ENCODE measurements at places on chromosomes 1 and 21.
A peak's percentile ranks its signal among the peaks of the same experiment; 100 is the strongest.

DNA sequence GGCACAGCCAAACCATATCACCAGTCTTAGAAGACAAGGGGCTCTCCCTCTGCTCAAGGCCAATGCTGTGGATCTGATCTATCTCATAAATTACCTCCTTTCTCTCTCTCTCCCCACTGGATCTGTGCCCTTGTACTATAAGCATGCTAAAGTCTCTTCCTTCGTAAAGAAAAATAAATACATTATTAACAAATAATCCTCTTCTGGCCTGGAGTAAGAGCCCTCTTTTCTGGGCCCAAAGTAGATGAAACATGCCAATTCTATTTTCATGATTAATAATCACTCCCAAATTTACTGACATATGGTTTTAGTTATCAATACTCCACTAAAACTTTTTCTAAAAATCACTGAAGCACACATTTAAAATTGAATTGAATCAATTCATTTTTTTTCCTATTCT is 889.7 kb downstream of the ADGRL2 start:
- no peak for DNase-seq

DNA sequence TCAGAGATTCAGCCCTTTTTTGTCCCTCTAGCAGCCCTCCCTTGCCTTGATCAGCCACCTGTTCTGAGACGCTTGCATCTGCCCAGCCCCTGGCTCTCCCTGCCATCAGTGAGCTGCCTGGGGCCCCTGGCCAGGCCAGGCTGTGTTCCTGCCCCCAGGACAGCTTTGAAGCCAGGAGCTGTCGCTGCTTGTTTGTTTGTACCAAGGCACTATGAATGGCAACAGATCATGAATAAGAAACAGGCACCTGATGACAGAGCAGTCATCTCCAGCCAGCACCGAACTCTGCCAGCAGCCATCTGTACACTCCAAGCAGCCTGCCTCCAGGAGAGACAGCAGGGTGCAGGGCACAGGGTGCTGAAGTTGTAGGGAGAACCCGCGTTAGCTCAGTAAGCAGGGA is 8.1 kb upstream of the VWA5B1 start:
- DNase-seq, result peak; percentile 45

GRCh38 chr1:167794043-167794442 is 72.3 kb downstream of the MPZL1 start:
- DNase-seq, result no peak

DNA sequence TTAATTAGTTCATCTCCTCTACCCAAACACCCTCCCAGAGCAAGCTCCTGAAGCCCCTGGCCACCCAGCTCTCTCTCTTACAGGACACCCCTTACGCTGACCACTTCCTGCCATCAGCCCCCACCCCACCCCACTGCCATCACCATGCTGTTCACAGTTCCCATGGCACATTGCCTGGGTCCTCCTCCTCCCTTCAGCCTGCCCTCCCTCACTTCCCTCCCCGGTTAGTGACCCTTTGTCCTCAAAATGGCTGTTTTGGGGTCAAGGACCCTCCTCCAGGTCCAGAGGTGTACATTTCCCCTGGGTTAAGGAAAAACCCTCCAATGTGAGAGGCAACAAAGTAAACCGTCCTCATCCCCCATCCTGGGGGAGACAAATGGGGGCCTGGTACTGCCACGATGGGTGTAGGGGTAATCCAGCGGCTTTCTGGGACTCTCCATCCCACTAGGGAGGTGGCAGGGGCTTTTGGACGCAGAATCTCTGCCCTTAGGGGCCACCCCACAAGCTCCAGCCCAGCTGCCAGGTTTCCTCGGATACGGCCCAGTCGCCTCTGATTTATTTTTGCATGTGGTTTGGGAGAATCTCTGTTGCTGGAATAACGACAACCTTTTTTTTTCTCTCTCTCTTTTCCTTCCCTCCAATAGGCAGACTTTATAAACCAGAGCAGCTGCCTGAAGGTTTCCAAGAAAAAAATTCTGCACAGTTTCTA is 8.5 kb downstream of the CAMK2N1 start:
- no peak for DNase-seq

GRCh38 chr1:1721201-1721600 is 3.0 kb downstream of the CDK11A start:
- DNase-seq, result no peak

DNA sequence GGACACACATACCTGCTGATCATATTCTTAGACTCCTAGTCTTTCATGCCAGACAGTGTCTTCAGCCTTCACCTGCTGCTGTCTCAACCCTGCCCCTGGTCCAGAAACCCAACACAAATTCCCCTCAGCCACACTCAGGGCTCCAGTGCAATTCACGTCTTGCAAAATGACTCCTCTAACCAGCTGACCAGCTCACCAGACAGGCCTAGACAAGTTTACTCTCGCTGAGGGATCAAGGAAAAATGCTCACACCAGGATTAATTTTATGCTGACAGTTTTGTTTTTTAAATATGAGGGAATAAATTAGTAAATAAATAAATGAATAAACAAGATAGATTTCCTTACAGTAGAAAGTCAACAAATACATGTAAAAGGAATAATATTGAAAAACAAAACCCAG is 28.5 kb downstream of the CCDC185 start:
- DNase-seq, result no peak

GRCh38 chr21:38999161-38999560 is 184.1 kb downstream of the PSMG1 start:
- no peak for DNase-seq

- no peak for DNase-seq
These were observed 145.6 kb downstream of the MRPL39 start for GRCh38 chr21:25461725-25462124.

DNA sequence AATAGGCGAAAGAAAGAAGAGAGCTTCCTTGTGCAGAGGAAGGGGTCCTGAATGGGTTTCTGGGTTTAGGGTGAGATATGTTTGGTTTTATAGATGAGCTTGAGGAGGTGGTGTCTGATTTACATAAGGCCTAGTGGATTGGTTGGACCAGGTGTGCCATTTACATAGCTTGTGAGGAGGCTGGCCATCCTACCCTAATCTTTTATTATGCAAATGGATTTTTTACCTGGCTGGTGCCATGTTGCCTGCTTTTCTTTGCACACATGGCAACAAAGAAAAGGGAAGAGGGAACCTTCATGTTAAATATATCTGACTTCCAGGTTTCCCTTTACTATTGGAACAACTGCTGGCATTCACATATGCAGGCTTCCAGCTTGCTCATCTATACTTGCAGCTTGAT is 585.3 kb downstream of the PTPRU start:
- DNase-seq, result no peak

GRCh38 chr1:56025942-56026341 is 553.4 kb downstream of the PLPP3 start:
- no peak for DNase-seq

GRCh38 chr1:33392639-33393038 is 38.3 kb downstream of the PHC2 start:
- no peak for DNase-seq

- DNase-seq, result peak; percentile 52
These were observed 152.4 kb downstream of the TOMM20 start for GRCh38 chr1:234975941-234976860.

DNA sequence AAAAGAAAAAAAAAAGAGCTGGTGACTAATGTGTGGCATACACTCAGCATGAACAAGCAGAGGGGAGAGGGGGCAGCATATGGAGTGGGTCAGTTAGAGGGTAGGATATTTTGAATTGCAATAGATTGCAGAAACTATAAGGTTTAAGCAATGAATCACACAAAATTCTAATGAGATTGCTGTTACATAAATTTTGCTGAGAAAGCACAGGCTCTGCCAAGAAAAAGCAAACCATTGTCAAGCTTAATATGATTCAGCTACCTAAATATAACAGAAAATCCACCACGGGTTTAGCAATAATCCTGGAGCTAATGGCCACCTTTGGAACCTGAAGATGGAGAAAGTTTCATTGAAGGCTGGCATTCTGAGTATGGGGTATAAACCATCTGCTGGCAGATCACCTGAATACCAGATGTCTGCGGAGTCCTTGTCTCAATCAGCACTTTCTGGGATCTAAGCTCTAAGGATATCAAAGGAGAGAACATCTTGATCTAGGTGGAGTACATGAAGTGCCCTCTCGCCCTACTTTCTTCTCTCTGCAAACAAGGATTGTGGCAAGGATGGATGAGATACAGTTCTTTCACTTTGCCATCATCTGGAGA is 30.3 kb upstream of the ANGPTL7 start:
- DNase-seq, result no peak

- DNase-seq, result peak; percentile 93
These were observed at the start of gene RNU5D-1 for GRCh38 chr1:44730741-44731512. TSS of gene RNU5D-1 (minus strand) at chr1:44731170.

- DNase-seq, result no peak
These were observed 8.5 kb upstream of the SLC26A9 start for GRCh38 chr1:205951746-205952145.

DNA sequence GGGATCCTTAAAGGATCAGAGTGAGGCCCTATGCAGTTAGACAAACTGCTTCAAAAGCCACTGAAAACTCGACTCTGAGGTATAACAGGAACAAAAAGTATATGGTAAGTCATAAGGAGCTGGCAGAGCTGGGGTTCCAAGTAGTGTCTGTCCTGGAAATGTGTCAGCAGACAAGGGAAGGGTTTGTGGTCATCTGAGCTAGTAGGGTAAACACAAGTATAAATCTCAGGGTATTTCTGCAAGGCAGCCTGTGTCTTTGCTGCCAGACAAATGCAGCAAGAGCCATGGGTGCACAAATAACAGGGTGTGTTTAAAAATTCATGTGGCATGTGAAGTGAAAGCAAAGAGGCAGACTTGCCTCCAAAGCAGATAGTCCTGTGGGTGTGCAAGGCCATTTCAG is 759.0 kb upstream of the ADAMTS5 start:
- DNase-seq, result no peak

GRCh38 chr1:52235646-52236045 is 93.8 kb downstream of the ZFYVE9 start:
- DNase-seq, result no peak

GRCh38 chr1:43878854-43879253 is 54.7 kb upstream of the ARTN start:
- no peak for DNase-seq

GRCh38 chr1:214400131-214400530 is 119.2 kb downstream of the SMYD2 start:
- no peak for DNase-seq

DNA sequence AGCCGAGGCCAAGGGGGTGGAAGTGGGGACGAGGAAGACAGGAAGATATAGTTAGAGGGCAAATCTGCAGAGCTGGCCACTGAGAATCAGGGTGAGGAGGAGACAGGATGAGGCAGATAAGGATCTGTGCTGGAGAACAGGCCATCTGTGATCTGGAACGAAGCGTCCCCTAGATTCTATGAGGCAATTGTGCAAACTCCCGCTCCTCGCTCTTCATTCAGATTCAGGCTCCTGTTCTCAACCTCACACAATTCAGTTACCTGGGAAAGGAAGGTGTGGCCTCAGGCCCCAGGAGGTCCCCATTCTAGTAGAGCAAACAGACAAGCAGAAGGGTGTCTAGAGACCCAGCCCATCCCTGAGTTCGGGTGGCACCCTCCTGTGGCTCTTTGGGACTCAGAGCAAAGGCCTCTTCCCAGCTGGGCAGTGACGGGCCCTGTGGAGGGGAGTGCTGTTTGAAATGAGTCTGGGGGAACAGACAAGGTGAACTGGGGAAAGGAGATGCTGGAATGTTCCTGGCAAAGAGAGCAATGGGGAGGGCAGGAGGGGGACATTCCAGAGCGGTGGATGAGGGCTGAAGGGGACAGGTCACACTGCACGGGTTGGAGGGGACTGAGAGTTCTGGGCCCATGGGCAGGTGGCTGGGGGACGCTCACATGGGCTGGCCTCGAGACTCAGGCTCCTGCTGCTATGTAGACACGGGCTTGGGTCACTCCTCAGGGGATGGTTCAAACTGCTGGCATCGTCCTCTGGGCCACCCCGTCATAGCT is 39.9 kb upstream of the AJAP1 start:
- DNase-seq, result no peak

GRCh38 chr1:153386500-153386901 is 4.4 kb downstream of the S100A8 start:
- peak; percentile 39 for DNase-seq

- no peak for DNase-seq
These were observed 78.1 kb downstream of the DDR2 start for GRCh38 chr1:162710345-162710744.

- no peak for DNase-seq
These were observed 34.5 kb downstream of the CD247 start for GRCh38 chr1:167483790-167484189.

DNA sequence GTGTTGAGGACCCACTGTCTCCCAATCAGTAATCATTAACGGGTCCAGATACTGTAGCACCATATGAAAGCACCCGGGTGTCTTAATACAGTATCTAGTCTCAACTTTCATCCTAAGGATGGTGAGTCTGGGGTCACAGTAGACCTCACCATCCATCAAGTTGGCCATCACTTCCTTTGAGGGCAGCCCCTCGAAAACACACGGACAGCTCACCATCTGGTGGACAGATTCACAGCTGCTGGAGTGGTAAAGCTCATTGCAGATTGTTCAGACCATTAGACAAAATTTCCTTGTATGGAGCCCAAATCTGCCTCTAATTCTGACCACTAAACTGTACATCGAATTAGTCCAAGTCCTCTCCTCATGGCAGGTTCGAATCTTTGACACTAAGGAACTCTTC is 123.1 kb downstream of the PGBD5 start:
- DNase-seq, result no peak

GRCh38 chr1:209667708-209668107 is 7.5 kb upstream of the G0S2 start:
- no peak for DNase-seq

DNA sequence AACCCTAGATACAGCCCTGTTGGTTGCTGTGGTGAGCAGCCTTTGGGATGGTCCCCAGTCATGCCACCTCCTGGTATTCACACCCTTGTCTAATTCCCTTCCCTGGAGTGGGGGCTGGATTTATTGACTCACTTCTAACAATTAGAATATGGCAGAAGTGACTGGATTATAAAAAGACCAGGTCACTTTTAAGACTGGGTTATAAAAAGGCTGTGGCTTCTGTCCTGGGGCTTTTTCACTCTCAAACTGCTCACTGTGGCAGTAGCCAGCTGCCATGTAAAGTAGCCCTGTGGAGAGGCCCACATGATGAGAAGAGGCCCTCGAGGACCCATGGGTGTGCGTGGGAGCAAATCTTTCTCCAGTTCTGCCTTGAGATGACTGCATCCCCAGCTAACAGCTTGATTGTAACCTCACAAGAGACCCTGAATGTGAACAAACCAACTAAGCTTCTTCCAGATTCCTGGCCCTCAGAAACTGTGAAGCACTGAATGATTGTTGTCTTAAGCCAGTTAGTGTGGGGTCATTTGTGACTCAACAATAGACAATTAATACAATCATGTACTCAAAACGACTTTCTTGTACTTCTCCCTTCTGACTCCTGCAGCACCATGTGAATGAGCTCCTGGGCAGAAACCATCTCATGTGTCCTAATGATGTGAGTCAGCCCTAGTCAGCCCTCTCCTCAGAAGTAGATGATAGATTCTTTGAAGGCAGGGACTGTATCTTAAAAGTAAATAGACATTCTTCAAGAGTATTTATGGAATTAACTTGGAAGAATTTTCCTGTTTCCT is 234.9 kb downstream of the TNR start:
- DNase-seq, result no peak

DNA sequence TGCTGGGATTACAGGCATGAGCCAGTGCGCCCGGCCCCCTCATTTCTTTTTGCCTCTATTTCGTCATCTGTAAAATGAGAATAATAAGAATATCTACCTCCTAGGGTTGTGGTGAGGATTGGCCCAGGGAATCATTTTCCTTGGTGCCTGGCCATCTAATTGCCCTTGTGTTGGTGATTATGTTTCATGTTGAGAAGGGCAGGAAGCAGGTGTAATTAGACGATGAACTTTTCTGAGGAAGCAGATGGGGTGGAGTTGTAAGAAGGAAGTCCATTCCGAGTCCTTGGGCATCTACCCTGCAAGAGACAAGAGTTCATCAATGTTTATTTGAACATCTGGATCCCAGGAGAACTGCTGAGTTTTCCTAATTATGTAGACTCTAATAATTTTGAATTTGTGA is 38.7 kb upstream of the NEK2 start:
- DNase-seq, result no peak
